ENCODE measurements at places on chromosomes 12 and 14.

- DNase-seq, result no peak
Measured at GRCh38 chr12:9001233-9001632, 11.9 kb downstream of the KLRG1 start.

GRCh38 chr12:53223389-53224060 is 8.5 kb downstream of the RARG start:
- no peak for DNase-seq

DNA sequence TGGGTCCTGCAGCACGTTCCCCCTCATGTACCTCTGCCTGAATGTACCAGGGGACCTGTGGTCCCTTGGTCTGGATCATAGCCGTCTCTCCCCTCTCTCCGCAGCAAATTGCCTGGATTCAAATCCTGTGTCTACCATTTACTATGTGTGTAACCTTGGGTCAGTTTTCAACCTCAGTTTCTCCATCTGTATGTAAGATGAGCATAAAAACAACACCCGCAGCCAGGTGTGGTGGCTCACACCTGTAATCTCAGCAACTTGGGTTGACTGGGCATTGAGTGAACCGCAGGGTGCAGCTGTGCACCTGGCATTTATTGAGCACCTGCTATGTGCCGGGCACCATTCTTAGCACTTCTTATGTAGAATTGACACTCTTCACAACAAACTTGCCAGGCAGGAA is 14.1 kb downstream of the CYP46A1 start:
- no peak for DNase-seq

- no peak for DNase-seq
Measured at GRCh38 chr12:79747274-79747673, 56.5 kb upstream of the PAWR start.

DNA sequence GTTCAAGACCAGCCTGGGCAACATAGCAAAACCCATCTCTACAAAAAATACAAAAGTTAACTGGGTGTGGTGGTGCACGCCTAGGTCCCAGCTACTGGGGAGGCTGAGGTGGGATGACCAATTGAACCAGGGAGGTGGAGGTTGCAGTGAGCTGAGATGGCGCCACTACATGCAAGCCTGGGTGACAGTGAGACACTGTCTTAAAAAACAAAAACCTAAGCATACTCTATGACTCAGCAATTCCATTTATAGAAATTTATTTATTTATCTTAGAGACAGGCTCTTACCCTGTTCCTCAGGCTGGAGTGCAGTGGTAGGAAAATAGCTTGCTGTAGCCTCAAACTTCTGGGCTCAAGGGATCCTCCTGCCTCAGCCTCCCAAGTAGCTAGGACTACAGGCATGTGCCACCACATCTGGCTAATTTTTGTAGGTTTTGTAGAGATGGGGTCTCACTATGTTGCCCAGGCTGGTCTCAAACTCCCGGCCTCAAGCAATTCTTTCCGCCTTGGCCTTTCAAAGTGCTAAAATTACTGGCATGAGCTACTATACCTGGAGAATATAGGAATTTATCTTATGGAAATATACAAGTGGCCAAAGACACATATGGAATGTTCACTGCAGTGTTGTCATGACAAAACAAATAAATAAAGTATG is 43.3 kb downstream of the NCKAP5L start:
- no peak for DNase-seq

- no peak for DNase-seq
Measured at GRCh38 chr12:57693317-57693658, 644 bp upstream of the OS9 start.
